T-helper 9 cell (primary cell): ENCODE measurements at places on chromosomes 13 and 19.

GRCh38 chr13:114142640-114143490 is 10.4 kb upstream of the RASA3 start:
- DNase-seq: peak; percentile 60

- DNase-seq: no peak
These were observed 36.2 kb downstream of the RFX2 start for GRCh38 chr19:6073858-6074708.

DNA sequence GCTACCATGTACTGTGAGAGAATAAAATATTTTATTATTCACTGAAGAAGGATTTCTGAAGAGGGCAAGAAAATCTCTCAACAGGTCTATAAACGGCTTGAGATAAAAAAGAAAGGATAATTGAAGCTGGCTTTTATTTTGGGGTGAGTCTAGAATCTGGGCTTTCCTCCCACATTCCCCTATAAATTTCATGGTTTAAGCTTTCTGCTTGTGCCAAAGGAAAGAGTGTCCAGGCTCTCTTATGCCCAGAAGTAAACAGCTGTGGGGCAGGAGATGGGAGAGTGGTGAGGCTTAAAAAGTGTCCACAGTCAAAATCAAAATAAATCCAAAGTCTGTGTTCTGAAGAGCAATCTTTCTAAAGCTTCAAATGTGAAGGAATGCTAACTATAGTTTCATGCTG is 942.2 kb upstream of the MIR17HG start:
- DNase-seq: no peak

DNA sequence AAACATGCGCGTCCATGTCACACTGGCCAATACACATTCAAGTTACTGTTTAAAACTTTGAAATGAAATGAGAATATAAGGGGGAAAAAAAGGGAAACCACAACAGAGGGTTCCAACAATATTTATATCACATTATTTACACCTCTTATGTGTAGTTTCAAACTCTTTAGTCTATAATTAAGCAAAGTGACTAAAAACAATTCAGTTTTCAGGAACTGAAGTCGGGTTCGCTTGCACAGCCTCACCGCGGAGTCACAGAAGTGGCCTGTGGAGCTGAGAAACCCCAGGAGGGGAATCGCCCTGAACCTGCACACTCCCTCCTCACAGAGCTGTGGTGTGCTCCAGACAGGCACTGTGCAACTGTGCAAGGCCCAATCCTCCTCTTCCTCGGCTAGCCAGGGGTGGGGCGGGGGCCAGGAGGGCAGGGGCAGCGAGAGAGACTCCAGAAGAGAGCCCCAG is 75.9 kb downstream of the STK24 start:
- no peak for DNase-seq

- no peak for DNase-seq
These were observed 175.9 kb upstream of the TRPC4 start for GRCh38 chr13:38045278-38046048.

GRCh38 chr19:50315773-50316448 is 13.3 kb downstream of the KCNC3 start:
- no peak for DNase-seq

- no peak for DNase-seq
These were observed 49.0 kb upstream of the C13orf46 start for GRCh38 chr13:114022876-114023275.

DNA sequence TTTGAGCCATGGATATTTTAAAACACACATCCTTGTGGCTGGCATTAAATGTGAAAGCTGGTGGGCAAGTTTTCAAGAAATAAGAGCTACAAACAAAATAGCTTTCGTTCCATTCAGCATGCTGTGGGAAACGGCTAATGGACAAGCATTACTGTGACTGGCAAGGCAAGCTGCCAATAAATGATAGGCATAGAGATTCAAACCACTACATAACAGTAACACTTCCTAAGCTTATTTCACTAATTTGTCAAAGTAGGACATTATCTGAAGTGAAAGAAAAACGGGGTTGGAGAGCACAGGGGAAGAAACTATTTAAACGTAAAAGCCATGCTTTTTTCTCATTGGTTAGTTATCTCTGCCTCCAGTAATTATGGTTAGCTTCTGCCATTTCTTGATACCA is 26.0 kb downstream of the OBI1 start:
- no peak for DNase-seq
